ENCODE measurements at places on chromosomes 16 and 17.

DNA sequence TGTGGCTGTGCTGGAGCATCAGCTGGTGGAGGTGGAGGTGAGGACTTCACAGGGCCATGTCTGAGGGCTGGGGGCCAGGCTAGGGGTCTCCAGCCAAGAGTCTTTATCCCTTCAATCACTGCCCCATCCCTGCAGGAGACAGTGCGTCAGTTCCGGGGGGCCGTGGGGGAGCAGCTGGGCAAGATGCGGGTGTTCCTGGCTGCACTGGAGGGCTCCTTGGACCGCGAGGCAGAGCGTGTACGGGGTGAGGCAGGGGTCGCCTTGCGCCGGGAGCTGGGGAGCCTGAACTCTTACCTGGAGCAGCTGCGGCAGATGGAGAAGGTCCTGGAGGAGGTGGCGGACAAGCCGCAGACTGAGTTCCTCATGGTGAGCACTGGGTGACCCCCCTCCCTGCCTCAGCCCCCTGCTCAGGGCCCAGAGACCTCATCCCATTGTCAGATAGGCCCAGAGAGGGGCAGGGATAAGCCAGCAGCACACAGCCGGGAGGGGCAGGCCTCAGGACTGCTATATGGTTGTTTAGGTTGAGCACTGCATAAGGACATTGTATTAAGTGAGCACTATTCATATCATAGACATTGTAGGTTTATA is 2.3 kb upstream of the PYDC1 start:
- DNase-seq: no peak

- peak; percentile 24 for DNase-seq
Measured at GRCh38 chr17:51119415-51120356, 982 bp downstream of the SPAG9 start.

DNA sequence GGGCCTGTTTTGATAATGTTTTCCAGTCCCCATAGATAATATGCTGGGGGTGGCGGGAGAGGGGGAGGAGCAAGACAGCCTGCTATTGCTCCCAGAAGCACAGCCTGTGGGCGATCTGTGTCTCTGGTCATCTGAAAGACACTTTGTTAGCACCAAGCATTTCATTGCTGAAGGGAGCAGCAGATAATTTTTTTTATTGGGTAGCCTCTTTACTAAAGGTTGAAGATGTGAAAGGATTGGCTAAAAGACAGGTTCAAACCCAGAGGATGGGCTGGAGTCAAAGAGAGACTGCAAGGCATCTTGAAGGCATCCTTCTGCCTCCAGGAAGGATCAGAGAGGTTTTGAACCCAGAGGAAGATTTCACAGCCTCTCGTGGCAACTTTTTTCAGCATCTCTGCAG is 60.6 kb downstream of the C17orf67 start:
- no peak for DNase-seq

GRCh38 chr17:35019386-35020179 is 39.3 kb downstream of the LIG3 start:
- DNase-seq: no peak

- DNase-seq: no peak
Measured at GRCh38 chr16:84690088-84690819, 9.5 kb upstream of the USP10 start.

- DNase-seq: no peak
Measured at GRCh38 chr17:28372203-28372944, 880 bp downstream of the SARM1 start.

GRCh38 chr16:61233713-61234112 is 802.5 kb downstream of the CDH8 start:
- DNase-seq: no peak

DNA sequence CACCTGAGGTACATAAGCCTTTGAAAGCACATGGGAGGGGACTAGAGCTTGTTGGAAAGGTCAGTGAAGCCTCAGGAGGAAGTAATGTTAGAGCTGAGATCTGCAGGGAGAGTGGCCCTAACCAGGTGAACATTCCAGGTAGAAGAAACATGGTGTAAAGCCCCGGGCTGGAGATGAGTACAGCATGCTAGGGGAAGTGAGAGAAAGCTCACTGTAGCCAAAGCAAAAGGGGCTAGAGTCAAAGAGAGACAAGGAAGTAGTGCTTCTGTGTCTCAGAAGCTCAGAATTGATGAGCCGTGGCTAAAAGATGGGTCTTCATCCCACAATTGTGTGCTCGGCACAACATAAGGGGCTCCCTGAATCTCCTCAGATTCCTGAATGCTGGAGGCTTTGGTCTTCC is 481.8 kb downstream of the XYLT1 start:
- DNase-seq: no peak

- DNase-seq: no peak
Measured at GRCh38 chr17:67519801-67520251, 142.7 kb downstream of the PITPNC1 start.

DNA sequence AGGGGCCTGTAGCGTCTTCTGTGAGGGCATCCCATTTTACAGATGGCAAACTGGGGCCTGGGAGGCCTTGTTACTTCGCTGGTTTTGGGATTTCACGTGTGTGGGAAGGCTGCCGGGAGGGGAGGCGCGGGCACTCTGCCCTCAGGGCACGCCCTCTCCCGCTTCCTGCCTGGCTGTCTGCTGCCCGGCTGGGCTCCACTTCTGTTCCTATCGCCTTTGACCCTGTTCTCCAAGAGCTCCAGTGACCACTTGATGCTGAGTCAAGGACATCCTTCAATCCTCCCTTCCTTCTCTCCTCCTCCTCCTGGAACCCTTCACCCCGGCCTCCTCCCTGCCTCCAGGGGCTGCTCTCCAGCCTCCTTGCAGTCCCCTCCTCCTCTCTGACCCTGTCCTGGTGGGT is 16.0 kb downstream of the SPNS3 start:
- DNase-seq: no peak

- DNase-seq: no peak
Measured at GRCh38 chr17:48754500-48755261, 26.1 kb upstream of the HOXB13 start.

GRCh38 chr17:19485800-19486340 is 47.8 kb upstream of the SLC47A1 start:
- DNase-seq: no peak

DNA sequence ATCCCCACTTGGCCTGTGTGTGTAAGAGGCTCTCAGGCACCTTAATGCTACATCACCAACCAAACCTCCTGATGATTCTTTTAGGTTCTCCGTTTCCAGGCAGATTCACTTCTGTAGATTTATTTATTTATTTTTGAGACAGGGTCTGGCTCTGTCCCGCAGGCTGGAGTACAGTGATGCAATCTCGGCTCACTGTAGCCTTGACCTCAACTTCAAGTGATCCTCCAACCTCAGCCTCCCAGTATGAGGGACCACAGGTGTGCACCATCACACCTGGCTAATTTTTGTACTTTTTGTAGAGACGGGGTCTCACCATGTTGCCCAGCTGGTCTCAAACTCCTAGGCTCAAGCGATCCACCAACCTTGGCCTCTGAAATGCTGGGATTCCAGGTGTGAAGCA is 12.7 kb upstream of the MEOX1 start:
- no peak for DNase-seq

Measured in CD8-positive, alpha-beta memory T cell (primary cell).